A673 (cell line): ENCODE measurements at places on chromosomes 1 and 21. TPM values are rescaled to one million over a fixed set of nuclear protein-coding genes. Genes with fewer than 3 reads are reported as not detected.

The SLFNL1 gene
- total RNA-seq = 0.37 and 0.39 TPM in 2 replicates

DNA sequence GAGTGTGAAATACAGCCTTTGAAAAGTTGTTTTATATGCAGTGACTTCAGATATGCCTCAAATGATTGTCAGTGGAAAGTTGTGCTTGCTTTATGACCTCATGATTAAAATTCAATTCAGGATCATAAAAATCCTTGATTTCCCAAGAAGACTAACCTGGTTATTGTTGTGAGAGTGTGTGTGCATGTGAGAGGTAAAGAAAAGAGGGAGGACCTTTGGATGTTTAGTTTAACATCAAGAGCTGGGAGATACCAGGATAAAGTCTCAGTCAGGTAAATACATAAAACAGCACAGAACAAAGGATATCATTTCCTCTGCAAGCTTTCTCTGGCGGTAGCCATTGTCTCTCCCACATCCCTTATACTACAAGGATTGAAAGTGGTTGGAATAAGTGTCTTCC is 14.4 kb downstream of the BTBD8 start:
- DNase-seq = no peak

The SH3BGR gene
- total RNA-seq = 2.9 and 4.9 TPM in 2 replicates

The EVI5 gene
- total RNA-seq = 31.6 and 32.6 TPM in 2 replicates

The AUNIP gene
- total RNA-seq = 17.7 and 18.9 TPM in 2 replicates

DNA sequence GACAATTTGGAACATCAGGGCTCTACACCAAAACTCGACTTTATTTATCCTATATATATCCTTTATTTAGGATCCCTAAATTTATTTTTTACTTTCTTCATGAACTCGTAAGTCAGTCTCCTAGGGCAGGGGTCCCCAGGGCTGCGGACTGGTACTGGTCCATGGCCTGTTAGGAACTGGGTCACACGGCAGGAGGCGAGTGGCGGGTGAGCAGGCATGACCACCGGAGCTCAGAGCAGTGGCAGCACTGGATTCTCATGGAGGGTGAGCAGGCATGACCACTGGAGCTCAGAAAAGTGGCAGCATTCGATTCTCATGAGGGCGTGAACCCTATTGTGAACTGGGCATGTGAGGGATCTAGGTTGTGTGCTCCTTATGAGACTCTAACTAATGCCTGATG is 427.0 kb downstream of the SMYD3 start:
- no peak for DNase-seq

The RIPPLY3 gene
- 5.0 and 6.2 TPM in 2 replicates for total RNA-seq

The TINAGL1 gene
- total RNA-seq = not detected in 2 replicates

DNA sequence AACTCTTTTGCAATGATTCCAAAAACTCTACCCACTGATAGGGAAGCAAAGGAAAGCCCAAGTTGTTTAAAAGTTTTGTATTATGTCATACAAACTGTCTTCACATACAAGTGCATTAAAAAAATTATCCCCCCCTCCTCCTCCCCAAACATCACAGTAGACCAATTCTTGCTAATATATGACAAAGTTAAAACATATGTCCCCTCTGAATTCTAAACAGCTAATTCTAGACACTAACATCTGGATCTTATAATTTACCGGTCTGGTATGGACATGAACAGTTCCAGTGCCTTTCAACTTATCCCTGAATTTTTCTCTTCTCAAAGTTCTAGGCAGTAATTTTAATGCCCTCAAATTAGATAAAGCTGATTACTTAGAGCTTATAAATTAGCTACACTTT is 13.4 kb downstream of the RIT1 start:
- peak; percentile 12 for DNase-seq

- no peak for DNase-seq
These were observed 6.3 kb downstream of the LEFTY2 start for GRCh38 chr1:225934711-225935110.

DNA sequence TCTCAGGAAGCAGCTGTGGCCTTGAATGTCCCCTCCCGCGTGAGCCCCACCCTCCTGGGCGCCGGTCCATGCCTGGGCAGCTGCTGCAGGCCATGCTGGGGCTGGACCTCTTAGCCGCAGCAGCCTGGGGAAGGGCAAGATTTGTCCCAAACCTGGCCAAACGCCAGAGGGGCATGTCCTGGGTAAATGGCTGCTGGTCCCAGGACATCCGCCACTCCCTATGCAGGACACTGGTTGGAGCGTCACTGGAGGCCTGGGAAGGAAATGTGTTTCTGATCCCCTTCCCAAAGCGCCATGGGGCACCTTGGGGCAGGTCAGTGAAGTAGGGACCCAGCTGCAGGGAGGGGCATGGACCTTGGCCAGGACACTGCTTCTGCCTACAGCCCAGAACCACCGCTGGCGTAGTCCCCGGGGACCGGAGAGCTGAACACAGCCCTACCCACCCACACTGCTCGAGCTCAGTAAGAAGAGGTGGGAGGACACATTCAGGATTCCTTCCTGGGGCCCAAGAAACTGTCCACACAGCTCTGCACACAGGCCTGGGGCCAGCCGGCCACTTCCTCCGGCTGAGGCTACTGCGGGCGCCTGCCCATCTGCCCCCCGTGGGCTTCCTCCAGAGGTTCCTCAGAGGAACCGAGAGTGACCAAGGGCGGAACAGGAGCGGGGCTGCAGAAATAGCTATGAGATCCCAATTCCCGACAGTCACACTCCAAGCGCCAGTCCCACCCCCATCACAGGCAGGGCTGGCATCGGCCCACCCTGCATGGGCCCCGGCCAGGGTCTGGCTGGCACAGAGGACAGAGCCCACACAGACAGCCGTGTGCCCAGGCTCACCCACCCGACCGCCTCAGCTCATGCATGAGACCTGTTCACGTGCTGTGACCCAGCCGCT is 10.8 kb upstream of the PLEKHG5 start:
- no peak for DNase-seq

The HMGCL gene
- 13.9 and 17.1 TPM in 2 replicates for total RNA-seq

- DNase-seq = no peak
These were observed 443.2 kb downstream of the CAMTA1 start for GRCh38 chr1:7228252-7228961.

The TNFAIP8L2 gene
- not detected in 2 replicates for total RNA-seq

DNA sequence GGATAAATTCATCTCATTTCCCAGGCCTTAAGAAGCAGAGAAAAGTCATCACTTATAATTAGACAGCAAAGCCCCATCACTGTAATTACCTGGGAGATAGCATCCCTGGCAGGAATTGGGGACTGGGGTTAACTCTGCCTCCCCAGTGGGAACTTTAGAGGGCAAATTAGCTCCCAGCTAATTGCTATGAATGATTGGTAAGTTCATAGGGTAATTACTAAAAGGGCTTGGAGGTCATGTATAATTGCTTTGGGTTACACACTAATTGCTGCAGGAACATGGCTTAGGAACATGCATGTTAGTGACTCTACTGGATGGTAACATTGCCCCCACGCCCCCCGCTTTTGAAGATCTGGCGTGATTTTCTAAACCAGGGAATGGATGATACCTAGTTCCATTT is 64.8 kb downstream of the UBE2T start:
- no peak for DNase-seq

The NBPF11 gene
- 14.1 and 14.4 TPM in 2 replicates for total RNA-seq

The OR2T33 gene
- total RNA-seq = not detected in 2 replicates

- no peak for DNase-seq
These were observed 537.7 kb downstream of the BRINP3 start for GRCh38 chr1:189939967-189940366.

DNA sequence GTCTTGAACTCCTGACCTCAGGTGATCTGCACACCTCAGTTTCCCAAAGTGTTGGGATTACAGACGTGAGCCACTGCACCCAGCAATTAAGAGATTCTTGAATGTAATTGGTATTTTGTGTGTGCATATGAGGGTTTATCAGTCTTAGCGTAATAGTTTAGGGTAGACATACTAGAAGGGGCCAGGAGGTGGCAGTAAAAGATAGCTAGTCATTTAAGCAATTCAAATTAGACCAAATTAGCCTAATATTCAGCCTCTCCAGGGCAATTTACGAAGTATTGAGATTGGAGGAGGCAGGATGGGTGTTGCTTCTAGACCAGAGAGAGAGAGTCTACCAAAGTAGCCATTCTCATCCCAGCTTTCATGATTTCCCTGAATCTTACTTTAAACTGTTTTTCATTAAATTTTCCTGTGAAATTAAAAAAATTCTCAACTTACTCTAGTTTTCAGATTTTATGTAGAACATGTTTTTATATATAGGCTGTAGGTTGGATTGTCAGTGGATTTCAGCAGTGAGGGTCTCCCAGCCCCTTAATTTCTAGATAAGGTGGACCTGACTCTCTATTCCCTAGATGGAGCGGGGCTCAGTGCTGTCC is 119.7 kb downstream of the HHAT start:
- peak; percentile 74 for DNase-seq

DNA sequence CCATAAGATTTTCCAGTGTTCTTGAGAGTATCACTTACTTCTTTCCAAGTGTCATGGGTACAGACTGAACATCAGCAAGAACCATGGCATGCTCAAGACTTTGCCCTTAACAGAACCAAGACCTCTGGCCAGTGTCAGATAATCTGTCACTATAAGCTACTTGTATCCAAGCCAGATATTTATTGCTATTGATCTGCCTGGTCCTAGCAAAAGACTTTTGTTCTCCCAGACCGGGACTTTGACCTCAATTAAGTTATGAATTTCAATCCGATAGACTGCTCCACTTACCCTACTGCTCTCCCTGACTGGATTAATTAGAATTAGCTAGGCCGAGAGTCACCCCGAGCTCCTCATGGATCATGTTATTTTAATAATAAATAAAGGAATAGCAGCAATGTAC is 129.6 kb downstream of the ACBD6 start:
- no peak for DNase-seq

The RCC2 gene
- total RNA-seq = 180 and 182 TPM in 2 replicates

- DNase-seq = peak; percentile 76
These were observed at the start of gene VWA1 for GRCh38 chr1:1435106-1435903. Gene VWA1 (plus strand): TSS chr1:1435690. CDS start chr1:1435749, 59 bp downstream.

The KLHDC9 gene
- total RNA-seq = 1.7 and 4.8 TPM in 2 replicates
